Gastroesophageal sphincter (tissue), 4 donors: ENCODE measurements at places on chromosomes 12 and 14.

GRCh38 chr14:77375973-77376770 lies 722 bp downstream of the TMED8 start:
- no peaks in the 10 kb centered on the region for H3K36me3 ChIP-seq
- H3K4me1 ChIP-seq, result peaks cover 9% of the 10 kb centered on the region
- peak overlapping the region; percentile 90 for H3K27ac ChIP-seq
- peak overlapping the region; percentile 78 for H3K4me3 ChIP-seq
- H3K27me3 ChIP-seq, result no peaks in the 10 kb centered on the region

- H3K27me3 ChIP-seq, result no peaks in the 10 kb centered on the region
- no peaks in the 10 kb centered on the region for H3K36me3 ChIP-seq
- H3K27ac ChIP-seq, result no peak overlapping the region
- ATAC-seq, result no peak
- H3K4me1 ChIP-seq, result no peaks in the 10 kb centered on the region
These were observed 69.2 kb upstream of the RGS6 start for GRCh38 chr14:71863049-71863448.

DNA sequence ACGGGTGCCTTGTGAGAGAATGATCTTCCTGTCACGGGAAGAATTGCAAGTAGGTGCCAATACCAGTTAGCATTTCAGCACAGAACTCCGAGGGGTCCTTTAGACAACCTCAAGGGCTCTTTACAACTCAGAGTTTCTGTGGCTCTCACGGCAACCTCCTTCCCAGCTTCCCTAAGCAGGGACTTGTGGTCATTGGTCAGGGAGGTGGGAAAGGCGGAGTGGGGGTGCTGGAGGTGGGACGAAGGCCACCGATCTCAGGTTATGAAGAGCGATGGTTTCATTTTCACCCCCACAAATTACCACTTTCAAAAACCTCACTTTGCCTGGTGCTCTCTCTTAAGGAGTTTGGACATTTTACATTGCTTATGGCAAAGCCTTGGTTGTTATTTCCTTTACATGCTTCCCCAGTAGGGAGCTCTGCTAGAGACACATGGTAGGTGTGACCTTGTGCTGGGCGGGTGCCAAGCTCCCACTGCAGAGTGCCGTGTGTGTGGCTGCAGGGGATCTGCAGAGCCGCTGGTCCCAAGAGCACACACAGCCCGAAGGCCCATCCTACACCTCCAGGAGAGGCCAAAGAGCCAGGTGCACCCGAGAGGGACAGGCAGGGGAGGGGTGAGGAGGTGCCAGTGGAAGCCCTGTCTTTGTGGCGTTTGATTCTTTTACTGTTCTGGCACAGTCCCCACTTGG lies 21.4 kb downstream of the BCL2L14 start:
- no peak overlapping the region for H3K27ac ChIP-seq
- H3K27me3 ChIP-seq, result no peaks in the 10 kb centered on the region
- no peaks in the 10 kb centered on the region for H3K36me3 ChIP-seq
- ATAC-seq, result peak; percentile 16
- no peak overlapping the region for H3K4me3 ChIP-seq
- no peaks in the 10 kb centered on the region for H3K4me1 ChIP-seq

- H3K27ac ChIP-seq, result no peak overlapping the region
- H3K27me3 ChIP-seq, result no peaks in the 10 kb centered on the region
- no peaks in the 10 kb centered on the region for H3K36me3 ChIP-seq
- ATAC-seq, result no peak
- H3K4me3 ChIP-seq, result no peak overlapping the region
These were observed 40.8 kb downstream of the PAX9 start for GRCh38 chr14:36702474-36702873.

DNA sequence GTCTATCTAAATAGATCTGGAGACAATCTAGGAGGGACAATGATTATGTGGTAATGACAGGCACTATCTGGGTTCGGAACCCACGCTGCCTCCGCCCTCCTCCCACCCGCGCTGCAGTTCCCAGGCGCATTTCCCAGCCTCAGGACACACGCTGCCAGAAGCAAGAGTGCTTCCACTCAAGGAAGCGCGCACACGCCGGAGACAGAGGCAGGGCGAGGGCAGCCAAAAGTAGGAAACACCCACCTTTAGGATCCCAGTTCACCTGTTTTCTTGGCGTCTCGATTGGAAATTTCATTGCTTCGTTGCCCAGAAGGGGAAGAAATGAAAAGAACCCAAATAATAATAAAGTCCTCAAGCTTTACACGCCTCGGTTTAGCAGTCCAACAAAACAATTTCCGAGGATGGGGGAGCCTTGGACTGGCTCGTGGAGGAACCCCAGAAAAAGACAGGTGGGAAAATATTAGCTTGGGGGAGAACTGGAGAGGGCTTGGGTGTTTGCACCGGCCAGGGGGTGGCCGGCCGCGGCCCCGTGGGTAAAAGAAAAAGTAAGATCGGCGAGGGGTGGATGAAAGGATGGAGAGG lies 474 bp downstream of the KCNK10 start:
- no peak overlapping the region for H3K4me3 ChIP-seq
- H3K36me3 ChIP-seq, result no peaks in the 10 kb centered on the region

DNA sequence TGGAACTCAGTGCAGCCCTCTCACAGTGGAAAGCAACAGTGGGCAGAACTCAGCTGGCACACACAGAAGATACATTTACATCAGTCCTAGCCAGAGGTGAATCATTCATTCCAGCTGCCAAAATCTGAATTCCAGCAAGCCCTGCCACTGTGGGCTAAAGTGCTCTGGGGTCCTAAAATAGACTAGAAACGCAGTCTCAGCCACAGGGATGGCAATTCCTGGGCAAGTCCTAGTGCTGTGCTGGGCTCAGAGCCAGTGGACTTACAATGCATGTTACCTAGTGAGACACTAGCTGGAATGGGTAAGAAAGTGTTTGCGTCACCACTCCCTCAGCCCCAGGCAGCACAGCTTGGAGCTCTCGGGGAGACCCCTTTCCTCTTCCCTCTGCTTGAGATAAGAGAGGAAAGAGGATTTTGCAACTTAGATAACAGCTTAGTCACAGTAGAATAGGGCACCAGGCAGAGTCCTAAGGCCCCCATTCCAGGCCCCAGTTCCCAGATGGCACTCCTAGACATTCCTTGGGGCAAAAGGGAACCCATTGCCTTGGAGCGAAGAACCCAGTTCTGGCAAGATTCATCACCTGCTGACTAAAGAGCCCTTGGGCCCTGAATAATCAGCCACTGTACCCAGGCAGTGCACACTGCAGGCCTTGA lies 592.9 kb downstream of the FSCB start:
- H3K27ac ChIP-seq, result no peak overlapping the region
- no peaks in the 10 kb centered on the region for H3K27me3 ChIP-seq
- no peaks in the 10 kb centered on the region for H3K36me3 ChIP-seq
- H3K4me1 ChIP-seq, result no peaks in the 10 kb centered on the region
- no peak overlapping the region for H3K4me3 ChIP-seq
- no peak for ATAC-seq

DNA sequence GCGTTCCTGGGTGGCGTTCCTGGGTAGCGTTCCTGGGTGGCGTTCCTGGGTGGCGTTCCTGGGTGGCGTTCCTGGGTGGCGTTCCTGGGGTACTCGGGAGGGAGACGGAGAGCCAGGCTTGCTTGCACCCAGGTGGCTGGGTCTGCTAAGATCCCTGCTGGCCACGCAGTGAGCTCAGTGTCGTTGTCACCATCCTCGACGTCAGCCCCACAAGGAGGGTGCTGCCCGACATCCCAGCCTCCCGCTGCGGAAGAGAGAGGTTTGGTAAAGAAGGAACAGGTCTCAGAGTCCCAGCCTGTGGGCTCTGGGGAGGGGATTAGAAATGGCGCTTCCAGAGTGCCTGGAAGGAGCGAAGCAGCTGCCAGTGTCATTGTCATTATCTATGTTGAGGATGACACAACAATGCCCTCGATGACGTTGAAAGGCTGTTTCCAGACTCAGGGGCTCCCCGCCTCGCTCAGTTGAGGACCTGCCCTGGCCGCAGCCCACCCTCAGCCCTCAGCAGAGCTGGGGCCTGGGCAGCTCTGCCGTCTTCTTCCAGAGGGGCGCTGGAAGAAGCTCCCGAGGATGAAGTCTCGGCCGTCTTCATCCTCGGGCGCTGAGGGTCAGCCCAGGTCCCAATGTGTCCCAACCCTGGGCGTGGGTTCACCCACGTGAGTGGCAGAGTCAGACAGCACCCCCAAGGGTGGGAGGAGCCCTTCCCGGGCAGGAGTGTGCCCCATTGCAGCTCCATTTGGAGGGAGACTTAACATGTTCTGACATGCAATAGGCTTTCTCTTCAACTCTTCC lies 328.8 kb downstream of the ADGRD1 start:
- no peaks in the 10 kb centered on the region for H3K36me3 ChIP-seq
- no peak for ATAC-seq
- H3K27ac ChIP-seq, result no peak overlapping the region
- no peaks in the 10 kb centered on the region for H3K4me1 ChIP-seq

- H3K4me3 ChIP-seq, result no peak overlapping the region
- no peak overlapping the region for H3K27ac ChIP-seq
- H3K4me1 ChIP-seq, result peaks cover 7% of the 10 kb centered on the region
- H3K36me3 ChIP-seq, result no peaks in the 10 kb centered on the region
- ATAC-seq, result no peak
These were observed 250.4 kb downstream of the CHST11 start for GRCh38 chr12:104707194-104707593.

DNA sequence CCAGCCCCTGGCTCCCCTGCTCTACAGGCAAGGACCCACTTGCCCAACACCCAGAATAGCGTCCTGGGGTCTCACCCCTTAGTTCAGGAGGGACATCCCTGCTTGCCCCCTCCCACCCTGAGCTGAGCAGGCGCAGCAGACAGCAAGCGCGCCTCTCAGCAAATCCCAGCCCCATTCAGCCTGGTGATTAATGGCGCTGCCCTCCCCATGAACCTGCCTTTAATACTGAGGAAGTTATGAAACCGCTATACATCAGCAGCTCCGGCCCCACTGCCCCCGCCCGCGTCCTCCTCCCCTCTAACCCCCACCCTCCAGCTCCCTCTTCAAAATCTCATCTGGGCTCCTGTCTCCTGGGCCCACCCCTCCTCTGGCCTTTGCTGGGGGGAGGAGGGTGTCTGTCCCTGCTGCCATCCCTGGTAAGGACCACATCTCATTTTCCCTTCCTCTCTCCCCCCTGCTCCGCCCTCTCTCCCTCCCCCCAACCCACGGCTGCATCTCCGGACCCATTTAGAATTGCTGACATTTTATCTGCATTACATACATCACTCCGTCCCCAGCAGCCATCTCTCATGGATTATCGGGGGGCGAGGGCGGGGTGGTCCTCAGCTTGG lies 7.1 kb upstream of the SMUG1 start:
- peaks cover 4% of the 10 kb centered on the region for H3K4me1 ChIP-seq
- H3K27me3 ChIP-seq, result peaks cover 88% of the 10 kb centered on the region
- no peak overlapping the region for H3K27ac ChIP-seq
- no peak for ATAC-seq
- H3K4me3 ChIP-seq, result no peak overlapping the region
